ENCODE measurements at places on chromosomes 4 and X.
A peak's percentile ranks its signal among the peaks of the same experiment; 100 is the strongest.

- no peak for DNase-seq
These were observed 1520.1 kb downstream of the PCDH18 start for GRCh38 chr4:136012220-136012619.

DNA sequence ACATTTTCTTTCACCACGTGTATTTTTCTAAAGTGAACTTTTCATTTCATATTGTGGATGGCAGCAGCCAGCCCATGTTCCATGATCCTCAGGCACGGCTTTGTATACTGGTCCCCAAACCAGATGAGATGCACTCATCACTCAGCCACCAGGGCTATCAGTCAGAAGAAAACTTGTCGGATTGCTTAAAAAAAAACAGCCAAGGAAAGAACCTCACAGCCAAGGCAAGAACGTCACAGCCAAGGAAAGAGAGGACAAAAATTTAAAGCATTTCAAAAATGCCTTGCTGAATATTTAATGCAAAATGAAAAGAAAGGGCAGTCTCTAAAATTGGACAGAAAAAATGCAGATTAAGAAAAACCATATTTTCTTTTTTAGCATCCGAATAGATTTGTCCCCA, 333.3 kb downstream of the PDGFC start:
- DNase-seq = peak; percentile 67

GRCh38 chr4:88382621-88383020, 4.0 kb downstream of the HERC6 start:
- no peak for DNase-seq

DNA sequence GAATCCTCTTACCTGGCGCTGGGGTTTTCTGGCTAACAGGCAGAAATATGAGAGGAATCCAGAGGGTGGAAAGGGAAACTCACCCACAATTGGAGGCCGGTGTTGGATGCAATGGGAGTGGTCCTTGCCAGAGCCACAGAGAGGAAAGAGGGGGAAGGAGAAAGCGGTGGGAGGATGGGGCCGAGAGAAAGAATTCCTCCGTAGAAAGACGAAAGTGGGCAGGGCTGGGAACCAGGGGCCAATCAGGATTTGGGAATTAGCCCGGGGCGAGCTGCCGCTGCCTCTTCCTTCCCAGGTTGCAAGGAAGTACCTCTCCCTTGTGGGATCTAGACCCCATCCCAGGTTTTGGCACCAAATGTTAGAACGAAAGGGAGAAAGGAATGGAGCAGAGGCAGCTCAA, 83.1 kb upstream of the SPIN4 start:
- DNase-seq = no peak

DNA sequence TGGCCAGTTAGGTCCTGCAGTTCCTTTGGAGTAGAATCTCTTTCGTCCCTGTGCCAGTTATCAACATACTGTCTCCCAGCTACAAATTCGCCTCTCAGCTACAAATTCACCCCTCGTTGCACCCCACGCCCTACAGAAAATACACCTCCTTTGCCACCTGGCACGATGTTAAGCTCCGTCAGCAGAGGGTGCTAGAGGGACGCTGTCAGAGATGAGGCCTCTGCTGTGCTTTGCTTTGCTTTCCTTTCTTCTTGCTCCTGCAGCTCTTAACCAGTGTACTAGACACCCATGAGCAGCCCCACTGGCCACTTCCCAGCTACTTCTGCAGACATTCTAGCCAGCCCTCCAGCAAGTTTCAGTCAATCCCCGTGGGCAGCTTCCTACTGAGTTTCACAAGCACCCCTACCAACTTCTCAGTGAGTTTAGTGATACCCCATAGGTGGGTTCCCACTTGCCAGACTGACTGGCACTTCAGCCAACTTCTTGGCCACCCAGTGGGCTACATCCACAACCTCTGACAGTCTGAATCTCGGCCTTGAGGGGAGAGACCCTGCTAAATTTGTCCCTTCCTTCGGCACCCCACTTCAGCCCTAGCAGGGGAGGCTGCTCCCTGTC, 21.8 kb downstream of the HAUS3 start:
- DNase-seq = peak; percentile 79

DNA sequence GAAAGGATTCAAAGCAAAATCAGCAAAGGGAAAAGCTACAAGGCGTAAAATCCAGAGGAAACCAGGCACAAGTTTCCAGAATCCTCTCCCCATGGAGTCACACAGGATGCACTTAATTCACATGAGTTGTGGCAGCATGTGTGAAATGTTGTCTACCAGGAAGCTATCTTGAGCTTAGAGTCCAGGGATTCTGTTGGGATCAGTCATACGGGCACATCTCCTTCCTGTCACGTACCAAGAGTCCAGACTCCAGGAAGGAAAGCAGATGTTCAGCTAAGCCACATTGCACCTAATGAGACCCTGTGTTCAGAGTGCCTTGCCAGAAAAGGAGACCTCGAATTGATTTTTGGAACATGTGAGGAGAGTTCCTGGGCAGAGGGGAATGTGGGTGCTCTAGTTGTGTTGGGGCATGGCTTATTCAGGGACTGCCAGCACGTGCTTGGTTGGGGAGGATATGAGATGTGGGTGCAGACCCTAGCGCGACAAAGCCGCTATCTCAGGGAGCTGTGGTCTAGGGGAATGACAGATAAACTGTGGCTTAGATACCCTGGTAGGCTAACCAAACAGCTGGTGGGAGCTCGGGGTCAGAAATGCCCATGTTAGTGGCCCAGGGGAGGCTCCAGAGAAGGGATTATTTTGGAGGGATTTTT, 70.0 kb downstream of the EVC start:
- peak; percentile 40 for DNase-seq

GRCh38 chrX:117996918-117997480, 119.6 kb downstream of the KLHL13 start:
- no peak for DNase-seq

DNA sequence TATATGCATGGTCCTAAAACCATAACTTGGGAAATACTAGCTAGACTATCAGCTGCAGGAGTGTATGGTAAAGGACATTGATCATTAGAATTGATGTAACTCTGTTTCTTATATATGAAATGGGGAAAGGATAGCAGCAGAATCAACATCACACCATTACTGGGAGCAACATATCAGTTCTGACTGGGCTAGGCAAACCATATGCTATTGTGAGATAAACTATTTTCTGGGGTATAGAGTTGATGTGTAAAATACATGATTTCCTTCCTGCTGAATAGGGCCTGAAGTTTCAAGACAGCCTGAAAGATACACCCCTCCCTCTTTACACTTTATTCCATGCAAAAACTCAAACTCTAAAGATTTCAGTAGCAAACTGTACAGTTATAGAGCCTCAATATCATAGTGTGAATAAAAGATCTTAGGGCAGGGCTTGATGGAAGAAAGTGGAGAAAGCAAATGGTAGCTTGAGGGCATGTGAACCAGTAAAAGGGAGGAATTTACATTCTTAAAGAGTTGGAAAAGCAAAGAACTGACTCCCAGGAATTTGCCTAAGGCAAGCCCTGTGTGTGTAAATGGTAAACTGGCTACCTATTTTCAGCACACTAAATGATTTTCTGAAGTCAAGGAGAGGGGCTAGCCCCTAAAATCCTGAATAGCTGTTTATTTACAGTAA, 404.1 kb downstream of the MAPK10 start:
- no peak for DNase-seq

DNA sequence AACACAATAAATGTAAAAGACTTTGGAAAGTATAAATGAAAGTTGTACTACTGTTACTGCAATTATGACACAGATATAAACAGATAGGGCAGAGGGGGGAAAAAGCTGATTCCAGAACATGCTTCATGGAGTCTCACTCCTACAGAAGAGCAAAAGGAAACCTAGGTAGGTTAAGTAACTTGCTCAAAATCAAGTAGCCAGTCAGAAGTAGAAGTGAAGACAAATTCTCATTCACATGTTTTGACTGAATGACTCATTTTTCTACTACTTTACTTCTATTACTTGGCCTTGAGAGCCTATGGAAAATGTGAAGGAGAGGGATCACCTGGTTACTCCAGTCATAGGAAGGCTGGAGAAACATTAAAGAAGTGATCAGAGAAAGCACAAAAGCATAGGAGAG, 23.6 kb upstream of the RASGEF1B start:
- DNase-seq = no peak

- no peak for DNase-seq
These were observed 98.5 kb downstream of the ADGRA3 start for GRCh38 chr4:22417408-22417807.

- DNase-seq = no peak
These were observed 1.6 kb upstream of the EFNB1 start for GRCh38 chrX:68827256-68827655.

DNA sequence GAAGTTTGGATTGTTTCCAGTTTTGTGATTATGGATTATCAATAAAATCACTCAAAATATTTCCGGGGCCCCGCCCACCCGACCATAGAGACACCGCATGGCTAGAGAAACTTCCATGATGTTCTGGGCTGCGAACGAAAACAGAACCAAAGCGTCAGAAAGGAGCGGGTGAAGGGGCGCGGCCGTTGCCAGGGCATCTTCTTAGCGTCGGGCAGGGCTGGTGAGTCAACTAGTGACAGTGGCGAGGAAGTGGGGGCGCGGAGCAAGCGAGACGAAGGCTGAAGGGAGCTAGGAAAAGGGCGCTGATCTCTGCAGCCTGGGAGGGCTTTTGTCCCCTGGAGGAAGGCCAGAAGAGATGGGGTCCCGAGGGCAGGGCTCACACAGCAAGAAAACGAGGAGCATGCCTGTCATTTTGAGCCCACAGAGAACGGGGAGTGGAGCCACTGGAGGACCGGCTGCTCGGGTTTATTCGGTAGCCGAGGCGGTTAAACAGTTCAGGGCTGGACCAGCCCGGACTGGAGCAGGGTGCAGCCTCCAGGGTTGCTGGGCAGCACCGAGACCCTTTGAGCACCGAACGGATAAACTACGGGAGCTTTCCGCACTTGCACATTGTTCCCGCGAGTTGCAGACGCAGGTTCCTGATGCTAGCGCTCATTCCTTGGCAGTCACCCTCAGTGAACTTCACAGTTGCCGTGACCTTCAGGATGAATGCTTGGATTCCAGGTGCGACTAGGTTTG, 298.1 kb upstream of the TRPC5 start:
- DNase-seq = no peak

DNA sequence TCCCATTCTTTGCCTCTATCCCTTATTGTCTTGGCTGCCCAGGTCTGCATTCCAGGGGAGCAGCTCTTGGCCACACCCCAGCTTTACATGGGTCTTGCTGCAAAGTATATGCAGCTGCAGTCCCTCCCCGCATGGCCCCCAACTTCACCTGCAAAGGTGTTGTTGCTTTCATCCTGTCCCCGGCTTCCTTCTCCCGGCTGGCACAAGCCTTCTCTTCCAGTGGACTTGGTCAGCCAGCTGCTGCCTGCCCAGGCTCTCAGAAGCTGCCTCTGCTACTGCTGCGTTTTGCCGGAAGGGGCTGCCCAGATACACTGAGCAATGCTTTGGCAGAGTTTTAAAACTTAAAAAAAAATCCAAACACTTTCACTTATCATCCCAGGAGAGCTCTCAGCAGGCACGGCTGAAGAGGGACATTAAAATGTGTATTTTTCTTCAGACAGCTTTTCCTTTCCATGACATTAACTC, 121.2 kb upstream of the PDLIM3 start:
- DNase-seq = peak; percentile 81

DNA sequence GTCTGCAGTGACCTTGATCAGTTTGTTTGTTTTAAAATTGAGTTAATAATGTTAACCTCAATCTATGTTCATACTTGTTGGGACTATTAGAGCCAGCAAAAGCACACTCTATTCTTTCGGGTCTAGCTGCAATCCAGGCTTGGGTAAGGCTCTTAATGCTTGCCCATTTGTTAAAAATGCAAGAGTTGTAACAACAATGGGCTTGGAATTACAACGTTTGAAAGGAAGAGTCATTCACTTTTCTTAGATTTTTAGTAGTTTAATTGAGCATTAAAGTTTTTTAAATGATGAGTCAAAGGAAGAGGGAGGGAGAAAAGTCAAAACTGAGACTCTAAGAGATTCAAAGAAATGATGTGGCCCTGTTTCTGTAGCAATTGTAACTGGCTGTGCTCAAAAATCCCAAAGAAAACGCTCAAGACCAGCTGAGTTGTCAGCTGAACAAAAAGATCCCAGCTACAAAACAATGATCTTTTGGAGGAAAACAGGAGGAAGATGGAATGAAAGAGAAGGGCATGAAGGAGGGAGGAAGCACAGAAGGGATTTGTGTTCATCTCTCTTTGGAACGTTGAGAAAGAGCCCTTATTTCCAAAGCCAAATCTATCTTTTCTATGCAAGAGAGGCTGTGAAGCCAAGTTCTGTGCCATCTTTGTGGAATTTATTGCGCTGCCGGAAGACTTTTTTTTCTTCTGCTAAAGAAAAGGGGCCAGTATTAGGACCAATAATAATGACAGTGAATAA, 5.5 kb downstream of the SCD5 start:
- DNase-seq = peak; percentile 45

GRCh38 chr4:25013756-25014661, 16.7 kb downstream of the LGI2 start:
- no peak for DNase-seq

DNA sequence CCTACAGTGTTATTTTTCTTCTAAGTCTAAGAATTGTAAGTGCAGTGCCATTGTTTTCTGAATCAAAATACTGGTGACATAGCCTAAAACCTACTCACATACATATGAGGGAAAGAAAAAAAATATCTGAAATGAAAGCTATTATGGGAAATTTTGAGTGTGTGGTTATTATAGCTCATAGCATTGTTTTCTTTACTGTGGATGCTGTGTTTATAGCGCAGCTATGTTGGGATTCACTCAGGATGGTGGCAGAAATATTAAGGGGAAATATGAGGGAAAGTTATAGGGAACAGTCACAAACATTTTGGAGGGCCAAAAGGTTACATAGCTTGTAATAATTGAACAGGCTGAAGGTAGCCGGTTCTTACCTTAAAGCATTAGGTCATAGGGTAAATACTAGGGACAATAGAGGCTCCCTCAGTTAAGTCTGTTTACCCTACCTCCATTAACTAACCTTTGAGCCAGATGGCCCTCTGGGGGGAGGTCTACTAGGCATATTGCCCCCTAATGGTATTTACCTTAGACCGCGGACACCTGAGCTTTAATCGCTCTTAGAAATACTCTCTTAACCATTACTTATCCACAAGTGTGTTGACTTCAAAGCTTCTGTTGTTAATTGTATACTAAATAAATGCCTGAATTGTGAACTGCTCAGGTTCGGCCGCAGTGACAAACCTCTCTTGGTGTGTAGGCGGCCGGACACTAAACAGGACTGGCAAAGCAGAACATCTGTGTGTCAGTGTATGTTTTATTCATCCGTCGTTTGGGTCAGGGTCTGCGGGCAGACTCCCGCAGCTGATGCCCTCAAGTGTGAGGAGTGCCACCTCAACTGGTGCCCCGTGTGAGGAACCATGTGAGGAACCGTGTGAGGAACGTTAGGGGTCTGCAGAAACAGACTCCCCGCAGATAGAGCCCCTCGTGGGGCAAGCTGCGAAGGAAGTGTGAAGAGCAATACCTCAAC, 21.3 kb upstream of the SULT1B1 start:
- DNase-seq = no peak

GRCh38 chr4:54218736-54219135, 10.4 kb upstream of the PDGFRA start:
- DNase-seq = no peak

All from cardiac fibroblast (primary cell).